ENCODE measurements at places on chromosomes 12 and 14.

- no peak for DNase-seq
These were observed 3.8 kb downstream of the NR4A1 start for GRCh38 chr12:52054833-52055730.

- DNase-seq, result no peak
These were observed 176.4 kb upstream of the RPH3A start for GRCh38 chr12:112615196-112615595.

DNA sequence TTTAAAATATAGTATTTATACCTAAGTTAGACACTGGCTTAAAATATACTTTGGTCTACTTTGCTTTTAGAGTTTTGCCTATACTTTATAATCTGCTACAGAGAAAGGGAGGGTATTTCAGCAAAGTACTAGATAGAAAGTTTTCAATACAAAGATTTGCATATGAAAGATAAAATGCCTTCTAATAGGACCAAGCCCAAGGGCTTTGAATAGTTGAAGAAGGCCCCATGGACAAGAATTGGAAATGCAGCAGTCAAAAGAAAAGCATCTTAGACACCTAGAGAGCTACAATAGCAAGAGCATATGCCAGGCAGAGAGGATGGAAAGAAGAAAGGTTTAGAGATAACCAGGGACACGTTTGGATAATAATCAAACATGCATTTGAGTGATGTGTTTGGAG, 83.1 kb upstream of the DNM1L start:
- no peak for DNase-seq

DNA sequence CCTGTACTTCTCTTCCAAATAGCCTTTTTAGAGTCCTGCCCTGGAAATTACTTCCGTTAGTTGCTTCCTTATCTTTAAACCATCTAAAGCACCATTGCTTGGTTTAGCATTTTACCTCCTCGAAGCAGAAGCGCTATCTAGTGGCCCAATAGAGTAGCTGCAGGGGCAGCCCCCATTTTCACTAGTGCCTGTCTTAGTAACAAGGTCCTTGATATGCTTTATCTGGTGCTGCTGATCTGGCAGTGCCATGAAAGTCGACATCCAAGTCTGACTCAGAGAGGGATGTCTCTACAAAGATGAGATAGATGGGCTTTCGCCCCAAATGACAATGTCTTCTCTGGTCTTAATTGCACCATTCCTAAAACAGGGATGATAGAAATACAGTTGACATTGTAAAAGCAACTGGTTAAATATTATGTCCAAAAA, 25.0 kb upstream of the CIT start:
- DNase-seq, result peak; percentile 42

DNA sequence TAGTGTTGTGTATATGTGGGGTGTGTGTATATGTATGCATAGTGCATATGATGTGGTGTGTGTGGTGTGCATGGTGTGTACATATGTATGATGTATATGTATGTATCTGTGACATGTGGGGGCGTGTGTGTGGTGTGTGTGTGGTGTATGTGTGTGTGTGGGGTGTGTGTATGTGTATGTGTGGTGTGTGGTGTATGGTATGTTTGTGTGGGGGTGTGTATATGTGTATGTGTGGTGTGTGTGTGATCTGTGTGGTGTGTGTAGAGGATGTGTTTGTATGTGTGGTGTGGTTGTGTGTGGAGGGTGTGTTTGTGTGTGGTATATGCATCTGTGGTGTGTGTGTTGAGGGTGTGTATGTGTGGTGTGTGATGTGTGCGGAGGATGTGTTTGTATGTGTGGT, 61.6 kb downstream of the CLMN start:
- DNase-seq, result no peak

DNA sequence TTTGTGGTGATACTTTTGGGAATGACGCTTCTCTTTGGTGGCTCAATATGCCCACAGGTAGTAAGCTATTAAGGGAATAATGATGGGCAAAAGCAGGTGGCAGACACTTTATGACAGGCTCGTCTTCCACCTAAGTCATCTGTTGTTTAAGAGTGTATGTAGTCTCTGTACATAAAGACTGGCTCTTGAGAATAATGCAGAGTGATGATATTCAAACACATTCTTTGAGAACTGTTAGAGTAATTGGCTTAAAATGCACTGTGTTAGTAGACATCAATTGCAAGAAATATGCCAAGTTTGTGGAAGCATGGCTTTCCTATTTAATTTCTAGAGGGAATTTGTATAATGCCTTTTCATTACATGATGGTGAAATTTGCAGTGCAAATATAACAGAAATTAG, 694.8 kb upstream of the MIS18BP1 start:
- DNase-seq, result no peak

GRCh38 chr14:91144425-91145145, 30.7 kb downstream of the DGLUCY start:
- DNase-seq, result no peak

GRCh38 chr12:94286583-94287244, 138.3 kb downstream of the PLXNC1 start:
- peak; percentile 84 for DNase-seq

- no peak for DNase-seq
These were observed 236.6 kb downstream of the C12orf75 start for GRCh38 chr12:105567061-105567460.

DNA sequence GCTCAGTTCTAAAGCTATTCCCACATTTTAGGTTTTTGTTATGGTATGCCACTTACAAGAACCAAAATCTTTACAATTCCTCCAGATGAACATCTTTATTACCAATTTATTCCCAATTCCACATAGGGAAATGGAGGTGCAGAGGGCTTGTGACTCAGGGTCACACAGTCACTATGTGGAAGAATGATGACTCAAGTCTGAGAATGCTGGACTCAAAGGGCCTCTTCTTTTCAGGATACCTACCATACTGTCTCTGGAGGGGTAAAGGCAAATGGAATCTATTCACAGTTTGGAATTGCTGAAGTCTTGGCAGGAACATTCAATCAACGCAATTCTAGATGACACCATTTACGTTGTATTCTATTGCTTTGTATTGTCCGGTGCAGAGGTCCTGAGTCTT, 48.2 kb upstream of the MANSC4 start:
- no peak for DNase-seq

DNA sequence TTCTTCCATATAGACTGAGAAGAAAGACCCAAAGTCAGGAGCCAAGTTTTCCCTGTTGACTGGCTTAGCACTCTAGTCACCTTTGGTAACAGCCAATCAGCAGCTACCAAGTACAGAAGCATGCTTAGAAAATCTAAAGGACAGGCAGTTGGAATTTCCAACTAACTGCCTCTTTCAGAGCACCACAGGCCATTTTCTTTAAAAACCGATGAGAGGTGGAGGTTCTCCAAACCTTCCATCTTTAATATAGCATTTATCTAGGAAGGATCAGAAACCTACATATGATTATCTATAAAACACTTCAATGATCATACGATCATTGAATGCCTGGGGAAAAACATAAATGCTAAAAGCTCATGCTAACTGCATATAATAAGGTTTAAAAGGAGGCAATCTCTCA, at the start of gene CATSPERB:
Gene CATSPERB, minus strand, starts transcription at position 101 of the 400 bp plus-strand sequence. CDS start 2,607 bp downstream, outside the sequence.
- DNase-seq, result no peak

DNA sequence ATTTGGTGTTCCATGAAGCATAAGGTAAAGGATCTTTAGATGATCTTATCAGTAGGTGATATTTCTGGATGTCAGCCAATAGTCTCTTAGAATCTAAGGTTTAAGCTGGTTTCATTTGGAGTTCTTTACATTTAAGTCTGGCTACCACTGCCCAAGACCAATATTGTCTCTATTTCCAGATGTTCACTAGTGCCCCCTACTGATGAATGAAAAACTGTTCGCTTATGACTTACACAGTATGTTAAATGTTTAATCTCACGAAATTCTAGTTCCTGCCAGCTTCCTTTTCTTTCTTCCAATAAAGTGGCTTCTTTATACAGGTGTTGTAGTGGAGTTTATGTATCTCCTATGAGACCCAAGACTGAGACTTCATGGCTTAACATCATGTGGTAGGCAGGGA, 31.8 kb upstream of the MIS18BP1 start:
- DNase-seq, result no peak

DNA sequence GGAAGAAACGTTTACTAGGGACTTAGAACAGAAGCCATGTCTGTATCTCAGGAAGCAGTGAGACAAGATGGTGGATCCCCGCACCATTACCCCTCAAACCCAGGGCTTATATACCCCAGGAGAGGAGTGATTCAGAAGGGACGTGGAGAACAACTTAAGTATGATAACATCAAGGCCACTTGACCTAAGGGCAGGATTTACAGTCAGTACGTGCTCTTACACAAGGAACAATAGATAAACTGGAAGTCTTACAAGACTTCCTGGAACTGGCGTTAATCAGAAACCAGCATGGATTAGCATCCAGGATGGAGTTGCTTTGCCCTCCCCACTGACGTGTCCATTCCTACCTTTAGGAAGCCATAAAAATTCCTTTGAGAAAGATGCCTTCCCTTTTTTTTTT, 8.6 kb upstream of the ETFBKMT start:
- no peak for DNase-seq

- no peak for DNase-seq
These were observed 8.1 kb upstream of the RNF34 start for GRCh38 chr12:121391619-121392324.

GRCh38 chr14:95313707-95314106, 6.0 kb downstream of the CLMN start:
- DNase-seq, result no peak

- no peak for DNase-seq
These were observed 96.3 kb downstream of the PTPN11 start for GRCh38 chr12:112514926-112515642.

GRCh38 chr14:35268946-35269345, 23.2 kb upstream of the PSMA6 start:
- no peak for DNase-seq

GRCh38 chr12:44584625-44585024, 291.5 kb downstream of the NELL2 start:
- no peak for DNase-seq

GRCh38 chr12:90086281-90086680, 377.6 kb upstream of the ATP2B1 start:
- no peak for DNase-seq

- no peak for DNase-seq
These were observed 3.0 kb upstream of the SRSF9 start for GRCh38 chr12:120472521-120472920.

DNA sequence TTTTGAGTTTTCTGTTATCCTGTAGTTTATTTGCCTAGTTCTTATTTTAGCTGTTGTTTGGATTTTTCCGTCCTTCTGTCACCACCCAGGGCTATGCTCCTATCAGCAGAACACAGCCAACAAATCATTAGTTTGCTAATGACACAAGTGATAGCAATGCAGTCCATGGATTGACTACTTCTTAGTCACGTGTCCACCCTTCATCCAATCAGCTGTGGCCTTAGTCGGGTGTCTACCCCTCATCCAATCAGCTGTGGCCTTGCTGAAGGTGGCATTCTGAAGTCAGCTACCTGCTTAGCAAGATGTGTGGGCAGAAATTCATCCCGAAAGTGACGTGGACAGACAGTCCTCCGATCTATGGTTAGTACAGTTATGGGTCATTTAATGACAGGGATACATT, 182.3 kb downstream of the GALC start:
- no peak for DNase-seq

DNA sequence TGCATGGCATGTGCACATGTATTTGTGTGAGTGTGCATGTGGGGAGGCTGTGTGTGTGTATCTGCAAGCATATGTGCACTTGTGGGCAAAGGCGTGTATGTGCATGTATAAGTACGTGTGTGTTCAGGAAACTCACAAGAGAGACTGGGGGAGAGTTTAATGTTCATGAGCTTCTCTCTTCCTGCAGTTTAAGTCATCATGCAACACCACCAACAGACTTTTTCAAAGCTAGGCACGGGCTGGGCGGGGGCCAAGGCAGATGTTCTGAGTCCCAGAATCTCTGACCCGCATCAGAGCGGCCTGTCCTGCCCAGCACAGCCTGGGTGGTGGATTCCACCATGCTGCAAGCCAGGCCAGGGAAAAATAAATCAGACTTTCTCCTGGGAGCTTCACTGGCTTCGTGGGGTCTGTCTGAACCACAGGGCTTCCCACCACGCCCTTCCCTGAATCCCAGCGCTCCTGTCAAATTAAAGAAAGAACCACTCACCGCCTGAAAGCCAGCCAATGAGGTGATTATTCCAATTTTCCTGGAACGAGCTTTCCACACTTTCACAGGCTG, 75.7 kb downstream of the PITPNM2 start:
- DNase-seq, result no peak

DNA sequence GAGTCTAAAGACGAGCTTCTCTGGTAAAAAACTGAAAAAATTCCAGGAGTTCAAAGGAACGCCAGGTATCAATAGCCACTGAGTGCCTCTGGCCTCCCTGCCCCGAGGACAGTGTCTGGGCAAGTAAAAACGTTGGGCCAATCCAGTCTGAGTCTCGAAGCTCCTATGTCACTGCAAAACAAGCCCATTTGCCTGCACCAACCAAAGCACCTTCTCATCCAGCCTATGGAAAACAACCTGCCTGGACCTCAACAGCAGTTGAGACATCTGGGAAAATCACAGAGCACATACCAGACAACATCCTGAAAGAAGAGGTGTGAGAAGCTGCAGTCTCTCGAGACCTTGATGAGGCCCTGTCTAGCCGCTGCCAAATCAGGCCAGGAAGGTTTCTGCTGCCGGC, 56.6 kb downstream of the RNF34 start:
- DNase-seq, result no peak

DNA sequence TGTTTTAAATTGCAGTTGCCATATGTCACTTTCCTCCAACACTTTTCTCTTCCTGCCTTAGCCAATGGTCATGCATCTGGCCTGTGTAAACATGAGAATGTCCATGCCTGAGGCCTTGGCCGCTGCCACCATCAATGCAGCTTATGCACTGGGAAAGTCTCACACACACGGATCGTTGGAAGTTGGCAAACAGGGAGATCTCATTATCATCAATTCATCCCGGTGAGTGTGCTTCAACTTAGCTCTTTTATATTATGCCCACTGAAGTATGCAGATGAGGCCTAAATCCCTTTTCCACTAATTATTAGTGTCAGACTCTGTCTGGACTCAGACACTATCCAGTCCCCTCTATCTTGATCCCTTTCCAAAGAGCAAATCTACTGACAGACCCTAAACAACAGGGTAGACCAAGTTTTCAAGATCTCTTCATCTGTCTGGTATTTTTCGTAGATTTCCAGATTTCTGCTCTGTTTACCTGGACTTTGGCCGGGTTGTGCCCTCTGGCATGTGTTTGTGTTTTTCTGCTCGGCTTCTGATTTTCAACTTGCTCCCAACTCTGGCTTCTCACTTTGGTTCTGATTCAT, 23.2 kb downstream of the AMDHD1 start:
- DNase-seq, result no peak

Measured in COR-L47 (cell line).